ENCODE measurements at places on chromosomes 2 and 18.
A peak's percentile ranks its signal among the peaks of the same experiment; 100 is the strongest.

- DNase-seq = no peak
These were observed 424.4 kb upstream of the ID2 start for GRCh38 chr2:8257502-8257901.

DNA sequence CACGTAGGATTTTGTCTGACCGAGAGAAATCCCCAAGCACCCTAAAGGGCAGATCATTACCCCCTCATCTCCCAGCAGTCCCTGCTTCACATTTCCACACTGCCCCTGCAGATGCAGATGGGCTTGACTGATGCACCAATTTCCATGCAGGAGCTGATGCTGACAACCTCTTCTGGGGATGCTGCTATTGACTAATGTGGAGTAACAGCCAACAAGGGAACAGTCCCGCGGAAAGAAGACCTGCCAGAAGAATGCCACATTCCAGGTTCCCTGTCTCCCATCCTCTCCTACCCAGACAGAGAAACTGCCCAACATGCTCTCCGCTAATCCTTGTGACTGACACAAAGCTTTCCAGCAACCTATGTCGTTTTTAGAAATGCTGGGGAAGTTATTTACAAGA, 91.7 kb downstream of the AFF3 start:
- DNase-seq = no peak

- DNase-seq = no peak
These were observed 62.6 kb downstream of the AGPS start for GRCh38 chr2:177455187-177455586.

DNA sequence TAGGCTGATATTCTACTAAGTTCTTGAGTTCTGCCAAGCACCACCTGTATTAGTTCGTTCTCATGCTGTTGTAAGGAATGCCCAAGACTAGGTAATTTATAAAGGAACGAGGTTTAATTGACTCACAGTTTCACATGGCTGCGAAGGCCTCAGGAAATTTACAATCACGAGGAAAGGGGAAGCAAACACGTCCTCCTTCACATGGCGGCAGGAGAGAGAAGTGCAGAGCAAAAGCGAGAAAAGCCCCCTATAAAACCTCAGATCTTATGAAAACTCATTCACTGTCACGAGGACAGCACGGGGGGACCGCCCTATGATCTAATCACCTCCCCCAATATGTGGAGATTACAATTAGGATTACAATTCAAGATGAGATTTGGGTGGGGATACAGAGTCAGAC, 47.7 kb upstream of the YWHAQ start:
- DNase-seq = no peak

DNA sequence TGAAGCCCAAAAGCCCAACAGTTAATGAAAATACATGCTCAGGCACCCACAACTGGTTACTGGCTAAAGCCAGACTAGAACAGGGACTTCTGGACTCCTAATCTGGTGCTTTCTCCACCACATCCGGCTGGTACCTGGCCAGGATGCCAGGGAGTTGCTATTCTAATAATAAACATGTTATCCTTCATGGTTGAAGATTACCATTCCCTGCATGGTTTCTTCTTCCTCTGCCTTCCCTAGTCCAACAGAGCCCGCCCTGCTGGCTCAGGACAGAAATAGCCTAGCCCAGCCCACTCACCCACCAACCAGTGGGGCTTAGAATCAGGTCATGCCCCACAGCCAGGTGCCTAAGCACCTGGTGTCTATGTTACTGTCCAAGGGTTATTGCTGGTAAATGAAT, 184.2 kb downstream of the TMEM247 start:
- no peak for DNase-seq

DNA sequence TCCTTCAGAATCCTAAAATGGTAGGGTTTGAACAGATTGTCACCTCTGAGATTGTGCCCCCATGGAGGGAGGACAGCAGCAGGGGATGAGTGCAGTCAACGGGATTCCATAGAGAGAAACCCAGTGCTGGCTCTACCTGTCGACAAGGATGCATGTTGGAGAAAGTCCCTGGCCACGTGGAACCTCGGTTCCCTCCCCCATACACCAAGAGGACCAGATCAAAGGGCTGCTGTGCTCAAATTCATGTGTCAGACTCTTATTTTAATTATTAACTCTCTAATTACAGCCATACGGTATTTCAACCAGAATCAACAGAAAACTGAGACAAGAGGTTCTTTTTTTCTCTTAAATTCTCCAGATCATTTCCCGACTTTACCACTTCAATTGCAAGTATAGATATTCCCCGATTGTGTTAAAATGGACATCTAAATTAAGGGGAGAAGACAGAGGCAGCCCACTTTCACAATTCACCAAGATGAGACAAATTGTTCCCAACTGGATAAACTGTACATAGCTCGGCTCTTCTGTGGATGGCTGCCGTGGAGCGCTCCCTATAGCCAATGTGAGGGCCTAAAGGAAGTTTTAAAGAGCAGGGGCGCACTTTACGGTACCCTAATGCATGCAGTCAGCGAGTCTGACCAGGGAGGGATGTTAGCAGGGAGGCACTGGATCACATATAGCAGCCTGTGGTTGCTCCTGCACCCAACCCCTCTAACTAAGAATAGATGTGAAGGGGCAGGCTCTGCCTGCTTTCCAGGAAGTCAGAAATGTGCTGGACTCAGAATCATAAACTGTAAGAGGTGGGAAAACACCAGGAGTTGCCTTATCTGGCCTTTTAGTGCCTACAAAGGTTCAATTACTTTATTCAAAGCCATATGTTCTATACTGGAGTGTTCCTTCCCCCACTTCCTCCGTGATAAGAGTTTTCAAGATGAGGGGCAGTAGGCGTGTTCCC, 123.1 kb downstream of the CACNB4 start:
- DNase-seq = no peak

DNA sequence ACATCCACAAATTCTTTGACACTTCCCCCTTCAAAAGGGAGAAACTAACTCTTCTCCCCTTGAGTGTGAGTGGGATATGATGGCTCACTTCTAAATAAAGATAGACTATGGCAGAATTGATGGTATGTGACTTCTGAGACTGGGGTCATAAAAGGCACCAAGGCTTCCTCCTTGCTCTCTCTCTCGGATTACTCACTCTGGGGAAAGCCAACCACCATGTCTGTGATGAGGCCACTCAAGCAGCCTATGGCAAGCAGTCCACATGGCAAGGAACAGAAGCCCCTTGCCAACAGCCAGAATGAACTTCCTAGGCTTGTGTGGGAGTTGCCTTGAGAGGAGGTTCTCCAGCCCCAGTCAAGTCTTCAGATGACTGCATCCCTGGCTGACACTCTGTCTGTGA, 43.6 kb downstream of the KIAA2012 start:
- DNase-seq = no peak

- DNase-seq = no peak
These were observed 1155.4 kb downstream of the BCL11A start for GRCh38 chr2:59398081-59398480.

DNA sequence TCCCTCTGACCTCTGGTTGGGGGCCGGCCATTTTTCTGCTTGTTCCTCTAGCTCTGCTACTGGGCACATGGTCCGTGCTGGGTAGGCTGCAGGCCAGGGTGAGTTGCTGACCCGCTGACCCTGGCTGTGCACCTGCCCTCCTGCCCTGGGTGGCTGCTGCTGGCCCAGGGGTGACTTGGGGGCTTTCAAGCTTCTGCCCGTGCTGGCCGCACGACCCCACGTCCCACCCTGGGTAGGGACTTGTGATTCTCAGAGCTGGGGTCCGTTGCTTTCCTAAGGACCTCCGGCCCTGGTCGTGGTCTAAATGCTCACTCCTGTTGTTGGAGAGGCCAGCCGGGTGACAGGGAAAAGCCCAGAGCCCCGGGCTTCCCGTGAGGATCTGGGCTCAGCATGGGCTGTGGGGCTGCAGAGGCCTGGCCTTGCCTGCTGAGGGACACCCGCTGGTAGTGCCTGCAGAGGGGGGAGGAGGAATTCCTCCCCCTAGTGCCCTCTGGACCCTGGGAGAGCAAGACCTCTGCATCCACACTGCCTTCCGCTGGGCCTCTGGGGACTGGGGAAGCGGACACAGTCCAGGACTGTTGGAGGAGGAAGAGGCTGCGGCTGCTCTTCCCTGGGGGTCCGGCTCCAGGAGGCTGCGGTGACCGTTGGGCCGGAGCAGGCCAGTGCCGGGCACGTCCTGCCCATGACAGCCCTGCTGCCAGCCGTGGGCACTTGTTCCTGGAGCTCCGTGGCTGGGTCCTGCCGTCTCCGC, 6.3 kb upstream of the GAL3ST2 start:
- no peak for DNase-seq

DNA sequence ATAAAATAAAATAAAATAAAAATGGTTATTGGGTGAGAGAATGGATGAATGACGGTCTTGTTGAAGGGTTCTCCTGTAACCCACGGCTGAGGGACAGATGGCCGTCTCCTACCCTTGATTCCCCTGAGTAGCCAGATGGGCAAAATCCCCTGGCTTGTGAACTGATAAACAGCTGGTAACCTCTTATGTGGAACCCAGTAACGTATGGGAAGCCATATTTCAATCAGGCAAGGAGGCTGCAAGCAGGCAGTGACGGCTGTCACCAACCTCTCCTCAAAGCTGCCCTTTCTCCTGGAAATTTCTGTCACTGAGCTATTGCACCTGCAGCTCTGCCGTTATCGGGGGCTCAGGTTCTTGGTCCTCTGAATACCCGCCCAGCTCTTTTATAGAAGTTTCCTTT, 165.3 kb upstream of the SMAD2 start:
- DNase-seq = no peak

DNA sequence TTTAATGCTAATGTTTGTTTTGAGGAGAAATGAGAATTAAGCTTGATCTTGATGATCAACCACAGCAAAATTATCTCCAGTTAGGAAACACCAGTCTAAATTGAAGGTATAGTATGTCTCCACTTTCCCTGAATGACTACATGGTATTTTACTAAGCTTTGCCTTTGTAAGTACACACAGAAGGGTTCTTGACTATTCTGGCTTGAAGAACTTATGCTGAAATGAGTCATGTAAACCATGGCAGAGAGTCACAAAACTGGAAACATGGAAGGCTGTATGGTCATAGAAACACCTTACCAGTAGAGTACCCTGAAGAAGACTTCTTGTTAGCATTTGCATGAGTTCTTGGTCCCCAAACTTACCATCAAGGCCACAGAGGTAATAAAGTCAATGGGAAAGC, 250.5 kb downstream of the SLC8A1 start:
- DNase-seq = no peak

- DNase-seq = no peak
These were observed 73.5 kb downstream of the ALK start for GRCh38 chr2:29847886-29848285.

- no peak for DNase-seq
These were observed 25.4 kb downstream of the GPC1 start for GRCh38 chr2:240460781-240461431.

- DNase-seq = no peak
These were observed 29.3 kb downstream of the AQP12A start for GRCh38 chr2:240720686-240721595.

DNA sequence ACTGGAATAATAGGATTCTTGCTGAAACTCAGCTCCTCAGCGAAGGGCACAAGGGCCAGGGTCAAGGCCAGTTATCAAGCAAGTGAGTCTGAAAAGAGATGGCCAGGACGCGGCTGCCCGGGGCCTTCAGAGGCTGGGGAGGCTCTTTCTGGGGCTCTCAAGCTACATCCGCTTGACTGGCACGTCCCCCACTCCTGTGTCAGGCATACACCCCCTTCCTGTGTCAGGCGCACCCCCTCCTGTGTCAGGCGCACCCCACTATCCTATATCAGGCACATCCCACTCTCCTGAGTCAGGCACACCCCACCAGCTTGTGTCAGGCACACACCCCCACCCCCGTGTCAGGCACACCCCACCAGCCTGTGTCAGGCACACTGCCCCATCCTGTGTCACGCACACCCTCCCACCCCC, 91.8 kb downstream of the TPO start:
- DNase-seq = no peak

DNA sequence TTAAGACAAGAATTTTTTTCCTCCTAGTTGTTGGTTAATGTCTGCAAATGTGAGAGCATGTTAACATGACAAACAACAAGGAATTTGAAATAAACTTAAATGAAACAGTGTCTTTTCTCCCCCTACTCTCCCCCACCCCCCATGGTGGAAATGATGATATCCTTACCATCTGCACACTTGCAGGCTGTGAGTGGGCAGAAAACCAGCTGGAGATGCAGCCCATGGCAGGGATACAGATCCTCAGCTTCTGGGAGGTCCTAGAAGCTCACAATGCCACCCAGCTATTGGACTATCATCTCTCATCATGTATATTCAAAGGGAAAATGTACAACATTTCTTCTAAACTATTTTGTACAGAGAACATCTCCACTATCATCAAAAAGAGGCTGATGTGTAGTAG, 196.8 kb downstream of the SLC8A1 start:
- no peak for DNase-seq

DNA sequence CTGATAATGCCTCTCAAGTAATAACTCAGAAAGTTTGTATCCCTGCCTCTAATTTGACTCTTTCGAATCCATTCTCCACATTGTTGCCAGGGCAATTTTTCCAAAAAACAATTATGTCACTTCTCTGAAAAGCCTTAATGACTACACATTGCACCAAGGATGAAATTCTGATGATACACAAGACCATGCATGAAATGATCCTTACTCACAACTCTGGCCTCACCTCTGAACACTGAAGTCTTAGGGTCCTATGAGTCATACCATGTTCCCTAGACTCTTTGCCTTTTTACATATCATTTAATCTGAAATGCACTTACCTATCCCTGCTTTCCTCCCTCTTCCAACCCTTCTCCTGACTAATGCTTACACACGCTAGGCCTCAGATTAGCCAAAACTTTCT, 51.0 kb downstream of the WDPCP start:
- DNase-seq = no peak

DNA sequence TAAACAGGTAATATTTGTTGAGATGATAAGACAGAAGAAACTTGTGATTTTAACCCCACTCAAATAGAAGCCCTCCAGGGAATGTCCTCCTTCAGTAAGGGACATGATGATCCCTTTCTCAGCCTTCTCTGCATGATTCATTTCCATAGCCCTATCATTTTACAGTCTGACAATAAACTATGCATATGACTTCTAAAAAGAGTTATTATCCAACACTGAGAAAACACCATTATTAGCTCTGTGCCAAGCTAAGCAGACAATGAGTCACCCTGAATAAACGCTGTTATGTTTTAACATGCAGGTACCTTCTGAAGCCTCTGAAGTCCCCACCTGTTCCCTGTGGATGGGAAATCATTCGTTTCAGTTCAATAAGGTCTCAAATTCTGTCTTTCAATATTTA, 54.7 kb downstream of the DTNB start:
- no peak for DNase-seq

GRCh38 chr2:69911985-69912563, 2.8 kb upstream of the MXD1 start:
- DNase-seq = peak; percentile 24

DNA sequence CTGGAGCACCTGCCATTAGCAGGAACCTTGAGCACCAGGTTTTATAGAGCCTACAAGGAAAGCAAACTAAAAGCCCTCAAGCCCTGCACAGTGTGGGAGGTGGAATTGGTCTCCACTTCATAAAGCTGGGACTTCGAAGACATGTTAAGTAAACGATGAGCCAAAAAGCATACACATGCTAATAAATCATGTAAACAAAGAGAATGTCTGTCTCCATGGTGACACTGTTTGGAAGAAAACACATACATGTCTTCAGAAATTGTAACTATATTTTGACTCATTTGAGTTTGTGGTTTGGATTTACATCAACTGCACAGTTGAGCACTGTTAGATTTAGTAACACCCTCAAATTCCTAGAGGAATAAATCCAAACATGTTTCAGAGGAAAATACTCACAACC, 978.5 kb upstream of the LRRTM1 start:
- no peak for DNase-seq

GRCh38 chr2:197159661-197160211, 150.8 kb downstream of the ANKRD44 start:
- no peak for DNase-seq
